ENCODE measurements at places on chromosomes 16 and 17.

DNA sequence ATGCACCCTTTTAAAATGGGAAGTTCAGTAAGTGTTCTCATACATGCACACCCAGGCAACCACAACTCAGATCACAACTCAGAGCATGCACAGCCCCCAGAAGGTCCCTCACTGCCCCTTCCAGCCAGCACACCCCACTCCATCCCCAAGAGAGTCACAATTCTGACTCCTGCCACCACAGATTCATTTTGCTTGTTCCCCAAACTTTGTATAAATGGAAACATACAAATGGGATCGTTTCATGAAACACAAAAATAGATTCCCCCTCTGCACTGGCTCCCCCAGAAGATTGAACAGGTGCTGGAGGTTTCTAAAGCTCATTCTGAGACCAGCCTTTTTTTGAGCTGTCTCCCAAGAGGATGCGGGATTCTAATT lies 3.3 kb upstream of the TNFRSF13B start:
- no peak overlapping the region for H3K27ac ChIP-seq
- H3K27me3 ChIP-seq, result no peaks in the 10 kb centered on the region
- no peak for DNase-seq

GRCh38 chr16:52538511-52538910 lies 8.4 kb downstream of the TOX3 start:
- H3K27me3 ChIP-seq, result no peaks in the 10 kb centered on the region
- H3K27ac ChIP-seq, result no peak overlapping the region
- H3K4me3 ChIP-seq, result no peak overlapping the region
- no peaks in the 10 kb centered on the region for H3K4me1 ChIP-seq
- H3K36me3 ChIP-seq, result no peaks in the 10 kb centered on the region

DNA sequence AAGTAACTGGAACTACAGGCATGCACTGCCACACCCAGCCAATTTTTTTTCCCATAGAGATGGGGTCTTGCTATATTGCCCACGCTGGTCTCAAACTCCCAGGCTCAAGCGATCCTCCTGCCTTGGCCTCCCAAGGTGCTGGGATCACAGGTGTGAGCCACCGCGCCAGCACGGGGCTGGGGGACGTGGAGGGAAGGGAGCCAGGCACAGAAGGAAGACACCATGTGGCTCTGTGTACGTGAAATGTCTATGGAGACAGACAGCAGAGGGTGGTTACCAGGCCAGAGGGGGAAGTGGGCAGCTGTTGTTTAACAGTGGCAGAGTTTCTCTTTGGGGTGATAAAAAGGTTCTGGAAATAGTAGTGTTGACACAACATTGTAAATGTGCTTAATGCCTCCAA lies 4.6 kb upstream of the PIEZO1 start:
- no peak overlapping the region for H3K4me3 ChIP-seq
- H3K27me3 ChIP-seq, result no peaks in the 10 kb centered on the region
- peaks cover 62% of the 10 kb centered on the region for H3K4me1 ChIP-seq
- H3K27ac ChIP-seq, result peak overlapping the region; percentile 64
- peak; percentile 34 for DNase-seq

GRCh38 chr17:29005936-29006511 lies at the start of gene SEZ6:
TSS of gene SEZ6 (minus strand) at chr17:29006033. CDS start at chr17:29005869, 164 bp downstream.
- no peak within 1 kb of the TSS for H3K4me3 ChIP-seq
- H3K27ac ChIP-seq, result no peak within 1 kb of the TSS
- H3K27me3 ChIP-seq, result peaks cover 37% of the 10 kb centered on the region
- H3K36me3 ChIP-seq, result no peaks in the 10 kb centered on the region
- H3K4me1 ChIP-seq, result peaks cover 3% of the 10 kb centered on the region
- peak; percentile 69 for DNase-seq

DNA sequence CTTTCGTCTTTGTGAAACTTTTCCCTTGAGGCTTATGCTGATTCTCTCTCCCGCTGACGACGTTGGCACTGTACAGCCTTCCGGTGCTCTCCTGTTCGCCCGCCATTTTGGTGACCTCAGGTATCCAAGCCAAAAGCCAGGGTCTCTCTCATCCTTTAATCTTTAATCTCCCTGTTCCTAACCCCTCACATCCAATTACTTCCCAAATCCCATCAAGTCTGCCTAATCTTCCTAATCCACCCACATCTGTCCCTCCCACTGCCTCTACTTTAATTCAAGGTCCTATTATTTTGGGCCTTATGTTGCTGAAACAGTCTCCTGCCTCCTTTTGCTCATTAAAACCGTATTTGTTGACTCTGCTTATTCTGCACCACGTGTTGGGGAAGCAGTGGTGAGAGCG lies 7.3 kb downstream of the WRAP53 start:
- peaks cover 4% of the 10 kb centered on the region for H3K36me3 ChIP-seq
- H3K27me3 ChIP-seq, result no peaks in the 10 kb centered on the region
- DNase-seq, result no peak
- H3K27ac ChIP-seq, result no peak overlapping the region
- H3K4me3 ChIP-seq, result no peak overlapping the region
- no peaks in the 10 kb centered on the region for H3K4me1 ChIP-seq

GRCh38 chr17:73600103-73600871 lies 44.0 kb downstream of the SDK2 start:
- peaks cover 9% of the 10 kb centered on the region for H3K4me1 ChIP-seq
- H3K27ac ChIP-seq, result no peak overlapping the region
- H3K36me3 ChIP-seq, result no peaks in the 10 kb centered on the region
- DNase-seq, result no peak
- H3K27me3 ChIP-seq, result peaks cover 5% of the 10 kb centered on the region

DNA sequence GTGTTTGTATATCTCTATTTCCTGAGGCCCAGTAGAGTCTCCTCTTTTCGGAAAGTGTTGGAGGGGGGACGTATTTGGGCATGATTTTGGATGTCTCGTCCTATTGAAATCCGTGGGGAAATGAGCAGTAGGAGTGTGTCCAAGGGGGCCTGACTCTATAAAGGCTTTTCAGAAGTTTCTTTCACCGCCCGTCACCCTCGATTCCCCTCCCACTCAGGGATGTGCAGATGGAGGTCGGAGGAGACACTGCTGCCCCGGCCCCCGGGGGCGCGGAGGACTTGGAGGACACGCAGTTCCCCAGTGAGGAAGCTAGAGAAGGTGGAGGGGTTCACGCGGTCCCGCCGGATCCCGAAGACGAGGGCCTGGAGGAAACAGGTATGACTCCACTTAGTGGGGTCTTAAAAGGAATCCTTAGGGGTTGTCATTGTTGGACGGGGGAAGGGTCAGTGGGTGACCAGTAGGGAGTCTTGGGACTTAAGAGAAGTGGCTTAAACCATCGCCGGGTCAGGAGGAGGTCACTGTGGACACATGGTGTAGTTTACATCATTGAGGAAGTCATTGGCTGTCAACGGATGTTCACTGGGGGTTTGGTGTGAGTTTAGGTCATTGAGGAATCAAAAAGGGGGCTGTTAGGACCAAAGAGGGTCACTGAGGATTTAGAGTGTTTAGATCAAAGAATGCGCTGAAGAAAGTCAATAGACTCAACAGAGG lies 424 bp downstream of the MON1B start:
- H3K4me1 ChIP-seq, result peaks cover 17% of the 10 kb centered on the region
- peak; percentile 51 for DNase-seq
- H3K27me3 ChIP-seq, result no peaks in the 10 kb centered on the region
- peak overlapping the region; percentile 91 for H3K27ac ChIP-seq

GRCh38 chr16:75527825-75528299 lies 8.0 kb downstream of the CHST5 start:
- H3K27ac ChIP-seq, result no peak overlapping the region
- H3K36me3 ChIP-seq, result no peaks in the 10 kb centered on the region
- no peak overlapping the region for H3K4me3 ChIP-seq
- no peaks in the 10 kb centered on the region for H3K4me1 ChIP-seq
- no peaks in the 10 kb centered on the region for H3K27me3 ChIP-seq

DNA sequence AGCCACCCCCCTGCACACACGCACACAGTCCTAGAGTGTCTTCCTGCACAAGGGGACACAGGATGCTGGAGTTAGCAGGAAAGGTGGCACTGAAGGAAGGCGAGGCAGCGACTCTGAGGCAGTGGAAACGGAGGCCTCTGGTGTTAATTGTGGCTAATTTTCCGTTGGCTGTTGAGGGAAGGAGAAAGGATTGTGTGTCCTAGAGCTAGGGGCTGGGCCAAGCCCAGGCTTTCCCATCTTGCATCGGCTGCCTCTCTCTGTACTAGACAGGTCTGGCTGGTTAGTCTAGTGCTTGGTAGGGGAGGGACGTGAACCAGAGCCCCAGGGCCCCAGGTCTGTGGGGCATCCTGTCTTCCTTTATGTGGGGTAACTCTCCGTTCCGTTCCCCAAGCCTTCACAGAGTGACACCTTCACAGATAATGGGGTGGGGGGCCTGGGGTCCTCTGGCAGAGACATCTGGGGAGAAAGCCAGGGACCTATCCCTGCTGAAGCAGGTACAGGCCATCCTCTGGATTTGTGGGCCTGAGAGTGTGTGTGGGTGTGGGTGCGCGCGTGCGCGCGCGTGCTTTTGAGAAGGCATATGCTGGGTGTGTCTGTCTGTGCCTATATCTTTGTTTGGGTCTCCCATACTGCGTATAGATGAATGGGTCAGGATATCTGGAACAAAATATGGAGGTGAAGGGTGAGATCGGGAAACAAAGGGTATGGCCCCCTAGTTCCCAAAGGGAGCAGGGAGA lies at the start of gene CHD3:
TSS of gene CHD3 (plus strand) at position 606 of the 737 bp plus-strand sequence. CDS start 212 bp downstream, outside the sequence.
- H3K4me3 ChIP-seq, result peak within 1 kb of the TSS; percentile 71
- no peak for DNase-seq
- H3K36me3 ChIP-seq, result peaks cover 27% of the 10 kb centered on the region
- peak within 1 kb of the TSS; percentile 68 for H3K27ac ChIP-seq
- H3K4me1 ChIP-seq, result peaks cover 43% of the 10 kb centered on the region

All from natural killer cell (primary cell).